ENCODE measurements at places on chromosomes 6 and 20. TPM values are rescaled to one million over a fixed set of nuclear protein-coding genes. Genes with fewer than 3 reads are reported as not detected.

DNA sequence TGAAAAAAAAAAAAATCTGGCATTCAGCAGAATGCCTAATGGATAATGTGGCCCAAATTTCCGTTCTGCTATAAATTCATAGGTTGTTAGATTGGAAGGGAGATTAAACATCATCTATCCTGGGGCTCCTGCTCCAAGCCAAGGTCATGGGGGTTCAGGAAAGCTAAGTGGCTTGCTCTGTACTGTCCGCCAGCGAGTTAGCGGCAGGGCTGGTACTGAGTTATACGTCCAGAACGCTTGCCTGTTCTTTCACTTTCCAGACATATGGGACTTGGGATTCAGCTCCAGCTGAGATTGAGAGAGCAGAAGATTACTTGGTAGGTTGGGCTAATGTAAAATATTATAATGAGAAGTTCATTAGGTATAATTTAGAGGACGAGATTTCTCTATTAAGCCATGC lies 858 bp downstream of the RWDD1 start:
- DNase-seq: no peak

DNA sequence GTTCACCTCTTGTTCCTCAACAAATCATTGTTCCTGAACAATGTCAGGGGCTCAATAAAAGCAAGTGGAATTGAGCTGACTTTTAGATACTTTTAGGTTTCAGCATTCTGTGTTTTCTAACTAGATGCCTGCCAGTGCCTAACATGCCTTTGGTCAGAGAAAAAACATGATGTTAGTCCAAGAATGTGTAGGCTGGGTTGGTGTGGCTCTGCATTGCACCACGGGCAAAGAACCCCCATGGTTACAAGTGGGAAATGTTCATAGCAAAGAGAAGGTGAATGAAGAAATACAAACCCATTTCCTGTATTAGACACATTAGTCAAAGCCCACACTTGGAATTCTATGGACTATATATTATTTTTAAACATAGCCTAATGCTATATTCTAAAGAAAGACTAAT lies 193.3 kb downstream of the TMEM200A start:
- no peak for DNase-seq

GRCh38 chr6:139243536-139243935 lies 48.3 kb downstream of the TXLNB start:
- DNase-seq: no peak

DNA sequence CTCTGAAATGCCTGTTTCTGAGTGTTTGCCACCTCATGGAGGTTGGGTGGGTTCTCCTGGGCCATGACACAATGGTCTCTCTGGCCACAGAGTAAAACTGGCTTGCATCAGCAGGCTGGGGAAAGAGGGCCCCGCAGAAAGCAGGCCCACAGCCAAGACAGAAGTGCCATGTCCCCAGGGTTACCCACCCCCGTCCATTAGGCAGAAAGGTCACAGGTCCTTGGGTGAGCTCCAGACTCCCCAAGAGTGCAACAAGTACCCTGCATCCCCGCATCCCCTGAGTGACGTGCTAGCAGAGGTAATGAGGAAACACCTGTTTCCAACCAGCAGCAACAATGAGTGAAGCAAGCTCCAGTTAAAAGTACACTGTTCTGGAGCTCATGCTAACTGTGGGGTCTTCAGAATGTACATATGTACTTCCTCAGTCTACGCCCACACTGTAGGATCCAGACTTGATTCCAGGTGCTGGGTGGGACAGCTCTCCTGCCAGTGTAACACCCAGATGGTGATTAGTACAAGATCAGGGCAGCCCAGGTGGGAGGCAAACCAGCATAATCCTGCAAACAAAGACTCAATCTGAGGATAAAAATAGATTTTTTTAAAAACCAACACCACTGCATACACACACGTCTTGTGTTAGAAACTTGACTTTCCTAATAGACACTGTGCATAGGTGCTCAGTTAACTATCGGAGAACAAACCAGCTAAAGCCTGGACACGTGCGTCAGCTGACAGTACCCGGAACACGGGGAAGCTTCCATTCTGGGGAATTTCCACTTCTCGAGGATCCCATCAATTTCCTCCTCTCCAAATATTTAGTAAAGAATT lies 31.5 kb downstream of the RRBP1 start:
- DNase-seq: peak; percentile 31

GRCh38 chr6:56988145-56988544 lies 33.2 kb downstream of the BEND6 start:
- no peak for DNase-seq

DNA sequence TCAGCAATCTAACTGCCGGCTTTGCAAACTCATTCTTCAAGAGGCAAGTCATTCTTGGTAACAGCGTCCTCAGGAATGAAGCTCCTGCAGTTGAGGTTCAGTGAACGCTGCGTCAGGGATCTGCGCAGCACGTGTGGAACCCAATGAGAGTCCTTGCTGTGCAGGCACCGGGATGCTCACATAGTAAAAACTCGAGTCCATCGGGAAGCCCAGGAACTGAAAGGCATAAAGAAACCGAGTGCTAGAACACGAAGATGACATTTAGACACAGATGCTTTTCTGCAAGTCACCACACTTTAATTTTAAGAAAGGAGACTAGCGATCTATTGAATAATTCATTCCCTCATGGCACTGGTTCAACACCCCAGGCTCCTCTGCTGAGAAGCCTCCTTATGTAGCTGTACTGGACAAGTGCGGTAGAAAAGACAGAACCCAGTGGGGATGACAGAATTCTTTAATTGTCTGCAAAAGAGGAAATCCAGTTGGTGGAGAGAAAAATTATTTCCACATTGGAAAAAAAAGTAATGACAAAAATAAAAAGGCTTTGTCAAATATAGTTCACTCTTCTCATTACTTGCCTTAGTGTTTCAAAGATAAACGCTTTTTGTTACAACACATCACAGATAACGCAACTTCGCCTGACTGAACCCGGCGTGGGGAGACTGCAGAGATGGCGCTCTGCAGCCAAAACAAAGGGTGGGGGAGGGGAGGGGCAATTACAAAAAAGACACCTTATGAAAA lies 1.9 kb upstream of the AFDN start:
- peak; percentile 57 for DNase-seq

DNA sequence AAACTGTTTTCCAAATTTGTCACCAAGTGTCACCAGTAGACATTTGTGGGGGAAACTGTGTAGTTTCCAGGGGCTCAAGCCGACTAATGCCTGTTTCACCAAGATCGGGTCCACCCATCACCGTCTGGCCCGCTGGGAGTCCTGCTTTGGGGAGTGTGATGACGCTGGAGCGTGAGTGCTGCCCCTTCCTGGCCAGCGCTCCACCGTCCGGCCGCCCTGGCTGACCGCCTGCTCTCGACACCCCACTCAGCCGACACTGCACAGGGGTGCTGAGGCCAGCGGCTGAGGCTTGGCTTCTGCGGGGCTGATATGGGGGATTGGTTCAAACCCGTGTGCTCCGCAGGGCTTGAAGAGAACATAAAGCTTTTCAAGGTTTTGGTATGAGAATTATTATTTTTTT lies 160.1 kb downstream of the SMOC2 start:
- no peak for DNase-seq

DNA sequence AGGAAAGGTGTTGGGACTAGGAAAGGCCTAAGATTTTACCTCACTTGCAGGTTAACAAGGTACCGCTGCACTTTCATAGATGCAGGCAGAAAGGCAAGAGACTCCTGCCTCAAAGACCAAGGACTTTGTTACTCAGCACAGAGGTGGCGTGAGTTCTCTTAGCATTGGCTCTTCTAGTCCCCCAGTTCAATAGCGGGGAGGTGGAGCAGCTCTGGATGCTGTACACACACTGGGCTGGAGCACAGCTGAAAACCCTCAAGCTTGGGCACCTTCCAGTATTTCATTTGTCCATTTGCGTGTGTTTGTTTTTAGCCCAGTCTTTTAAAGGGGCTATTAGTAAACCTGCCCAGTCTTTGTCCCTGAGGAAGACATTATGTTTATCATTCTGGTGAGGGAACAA lies 345.2 kb downstream of the FARS2 start:
- DNase-seq: no peak

GSTA2 gene
- not detected for total RNA-seq

PRR18 gene
- total RNA-seq: not detected

ULBP2 gene
- total RNA-seq: not detected

TFAP2D gene
- not detected for total RNA-seq

TMEM200A gene
- 20.9 TPM for total RNA-seq

Data from uterus (tissue), 4 donors.